ENCODE measurements at places on chromosomes 16 and 17.

DNA sequence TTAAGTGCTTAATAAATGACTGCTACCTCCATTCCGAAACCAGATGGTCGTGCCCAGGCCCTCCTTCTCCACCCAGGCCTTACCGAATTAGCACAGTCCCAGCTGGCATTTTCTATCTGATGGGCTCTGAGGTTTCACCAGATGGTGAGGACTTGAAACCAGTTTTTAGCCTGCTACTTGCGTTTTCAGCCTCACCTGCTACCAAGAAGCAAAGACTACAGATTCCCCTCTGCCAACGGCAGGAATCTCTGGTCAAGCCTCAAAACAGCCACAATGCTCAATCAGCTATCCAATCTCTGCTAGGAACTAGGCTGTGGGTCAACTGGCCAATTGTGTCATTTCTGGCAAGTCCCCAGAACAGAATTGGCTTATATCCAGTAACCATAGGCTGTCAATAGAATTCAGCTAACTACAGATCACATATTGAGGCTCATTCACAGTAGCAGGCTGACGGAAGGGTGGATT lies 11.7 kb downstream of the PECAM1 start:
- peak; percentile 87 for DNase-seq

DNA sequence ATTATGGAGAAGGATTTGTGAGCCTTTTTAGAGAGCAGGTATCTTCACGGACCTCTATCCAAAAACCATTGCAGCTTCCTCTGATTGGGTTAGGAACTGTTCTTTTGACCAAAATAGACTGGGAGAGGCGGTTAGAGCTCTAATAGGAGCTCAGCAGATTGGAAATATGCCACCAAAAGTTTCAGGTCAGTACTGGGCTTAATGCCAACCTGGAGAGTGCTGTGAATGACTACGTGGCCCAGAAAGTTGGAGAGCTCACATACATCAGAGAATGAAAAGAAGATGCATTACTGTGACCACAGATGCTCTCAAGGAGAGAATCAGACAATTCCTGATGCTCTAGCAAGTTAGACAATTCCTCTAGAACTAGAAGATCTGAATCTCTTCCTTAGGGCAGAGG lies 86.5 kb downstream of the ABCA8 start:
- DNase-seq, result no peak

DNA sequence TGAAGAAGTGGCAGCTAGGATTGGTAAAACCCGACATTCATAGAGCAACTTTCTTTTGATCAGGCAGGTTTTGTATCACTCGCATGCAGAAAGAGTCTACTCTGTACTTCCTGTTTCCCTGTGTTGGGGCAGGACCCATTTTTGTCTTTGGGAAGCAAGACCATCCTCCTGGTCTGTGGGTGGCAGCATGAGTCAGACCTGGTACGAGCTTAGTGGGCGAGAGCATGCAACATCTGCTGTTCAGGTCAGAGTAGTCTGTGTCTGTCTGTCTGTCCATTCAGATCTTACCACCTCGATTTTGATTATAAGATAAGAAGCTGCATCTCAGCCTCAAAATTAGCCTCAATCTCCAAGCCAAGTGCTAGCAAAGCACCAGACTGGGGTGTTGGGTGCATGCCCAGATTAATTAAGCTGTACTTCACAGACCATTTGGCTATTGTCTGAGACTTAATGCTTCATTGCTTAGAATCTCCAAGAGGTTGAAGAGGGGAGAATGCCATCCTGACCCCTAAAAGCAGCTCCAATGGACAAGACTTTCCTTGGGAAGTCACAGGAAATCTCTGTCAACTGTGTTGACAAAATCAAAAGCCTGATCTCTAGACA lies 110.9 kb downstream of the XYLT1 start:
- no peak for DNase-seq

DNA sequence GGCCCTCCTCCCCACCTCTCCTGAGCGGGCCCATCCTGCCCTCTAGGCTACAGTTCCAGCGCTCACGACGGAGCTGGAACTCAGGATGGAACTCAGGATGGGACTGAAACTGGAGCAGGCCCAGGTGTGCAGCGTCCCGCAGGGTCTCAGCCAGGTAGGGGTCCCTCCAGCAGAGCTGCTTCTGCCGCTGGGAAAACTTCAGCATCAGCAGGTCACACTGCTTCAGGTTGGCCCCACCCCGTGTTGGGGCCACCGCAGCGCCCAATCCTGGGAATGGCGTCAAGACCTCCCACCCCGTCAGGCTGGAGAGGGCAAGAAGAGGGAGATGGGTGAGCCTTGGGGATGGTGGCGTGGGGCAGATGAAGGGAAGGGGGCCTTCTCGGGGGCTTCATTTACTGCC lies 62.6 kb upstream of the TMEM97 start:
- no peak for DNase-seq

DNA sequence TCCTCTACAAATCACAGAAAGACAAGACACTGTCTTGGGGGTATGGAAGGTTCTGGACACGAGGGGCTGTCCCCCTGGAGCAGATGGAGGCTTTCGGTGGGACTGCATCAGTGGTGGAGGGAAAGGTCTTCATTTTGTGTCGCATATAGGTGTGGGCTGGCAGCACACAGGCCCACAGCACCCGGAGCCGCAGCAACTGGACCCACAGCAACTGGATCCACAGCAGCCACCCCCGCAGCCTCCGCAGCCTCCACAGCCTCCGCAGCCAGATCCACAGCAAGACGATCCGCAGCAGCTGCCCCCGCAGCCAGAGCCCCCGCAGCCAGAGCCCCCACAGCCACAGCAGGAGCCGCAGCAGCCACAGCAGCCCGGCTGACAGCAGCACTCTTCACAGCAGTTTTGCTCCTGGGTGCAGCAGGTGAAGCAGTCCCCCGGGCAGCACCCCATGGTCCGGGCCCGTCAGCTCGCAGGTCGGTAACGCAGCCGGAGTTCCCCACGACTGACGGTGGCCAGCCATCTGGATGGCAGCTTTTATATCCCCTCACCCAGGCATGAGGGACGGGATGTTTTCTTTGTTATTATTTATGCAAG lies at the start of gene KRTAP17-1:
Gene KRTAP17-1, minus strand, starts transcription at position 507 of the 591 bp plus-strand sequence. Its CDS starts 60 bp downstream, at position 447.
- DNase-seq, result no peak

DNA sequence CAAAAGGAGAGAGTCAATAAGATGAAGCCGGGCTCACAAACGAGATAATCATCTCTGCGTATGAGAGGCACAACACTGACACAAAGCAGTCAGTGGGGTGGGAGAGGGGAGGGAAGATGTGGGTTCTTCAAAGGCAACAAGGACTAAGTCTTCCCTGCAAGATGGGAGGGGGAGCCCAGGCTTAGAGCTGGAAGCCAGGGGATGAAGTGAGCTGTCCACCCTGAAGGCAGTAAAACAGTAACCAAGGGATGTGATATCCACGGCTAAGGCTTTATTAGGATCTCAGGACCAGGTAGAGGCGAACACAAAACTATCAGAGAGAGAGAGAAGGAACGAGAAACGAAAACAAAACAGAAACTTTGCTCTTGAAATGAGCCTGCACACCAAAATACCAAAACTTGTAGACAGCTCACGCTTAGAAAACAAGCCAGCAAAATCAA lies 115.9 kb downstream of the DYNLRB2 start:
- DNase-seq, result no peak

DNA sequence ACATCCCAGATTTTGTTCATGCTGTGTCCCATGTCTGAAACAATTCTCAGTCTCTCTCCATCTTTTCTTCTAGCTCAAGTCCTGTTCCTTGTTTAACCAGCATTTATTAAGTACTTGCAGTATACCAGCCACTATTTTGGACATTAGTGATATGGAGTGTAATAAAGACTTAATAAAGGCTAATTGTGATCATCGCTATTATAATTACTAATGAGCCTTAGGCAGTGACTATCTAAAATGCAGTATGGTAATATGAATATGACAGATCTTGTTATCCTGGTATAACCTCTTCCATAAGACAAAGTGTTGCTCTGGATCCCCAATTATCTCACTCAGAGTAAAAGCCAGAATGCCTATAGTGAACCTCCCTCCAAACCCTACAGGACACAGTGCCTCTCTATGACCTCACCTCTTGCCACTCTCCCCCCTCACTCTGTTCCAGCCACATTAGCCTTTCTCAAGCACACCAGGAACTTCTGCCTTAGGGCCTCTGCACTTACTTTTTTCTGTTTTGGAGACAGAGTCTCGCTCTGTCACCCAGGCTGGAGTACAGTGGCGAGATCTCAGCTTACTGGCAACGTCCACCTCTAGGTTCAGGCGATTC lies 1.8 kb upstream of the FLOT2 start:
- DNase-seq, result no peak

- DNase-seq, result no peak
Measured at GRCh38 chr17:35630530-35631148, 43.5 kb downstream of the AP2B1 start.

- no peak for DNase-seq
Measured at GRCh38 chr17:34203018-34203638, 52.0 kb upstream of the CCL2 start.

DNA sequence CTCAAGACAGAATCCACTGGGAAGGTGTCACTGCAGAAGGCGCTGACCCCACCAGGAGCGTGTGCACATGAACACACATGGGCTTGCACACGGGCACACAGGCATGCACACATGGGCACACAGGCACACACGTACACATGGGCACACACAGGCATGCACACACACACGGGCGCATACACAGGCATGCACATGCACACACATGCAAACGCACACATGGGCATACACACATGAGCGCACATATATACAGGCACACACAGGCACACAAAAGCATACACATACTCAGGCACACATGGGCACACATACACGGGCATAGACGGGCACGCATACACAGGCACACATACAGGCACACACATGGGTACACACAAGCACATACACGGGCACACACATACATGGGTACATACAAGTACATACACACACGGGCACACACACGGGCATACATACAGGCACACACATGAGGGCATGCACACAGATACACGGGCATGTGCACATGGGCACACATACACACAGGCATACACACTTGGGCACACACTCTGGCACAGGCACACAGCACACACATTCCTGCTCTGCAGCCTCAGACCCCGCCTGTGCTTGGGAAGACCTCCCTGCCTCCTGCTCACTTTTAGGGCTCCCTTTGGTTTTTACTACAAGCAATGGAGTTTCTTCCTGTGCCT lies 86.8 kb downstream of the ZNF778 start:
- DNase-seq, result no peak

GRCh38 chr16:75379339-75379738 lies 54.0 kb downstream of the CFDP1 start:
- DNase-seq, result no peak

DNA sequence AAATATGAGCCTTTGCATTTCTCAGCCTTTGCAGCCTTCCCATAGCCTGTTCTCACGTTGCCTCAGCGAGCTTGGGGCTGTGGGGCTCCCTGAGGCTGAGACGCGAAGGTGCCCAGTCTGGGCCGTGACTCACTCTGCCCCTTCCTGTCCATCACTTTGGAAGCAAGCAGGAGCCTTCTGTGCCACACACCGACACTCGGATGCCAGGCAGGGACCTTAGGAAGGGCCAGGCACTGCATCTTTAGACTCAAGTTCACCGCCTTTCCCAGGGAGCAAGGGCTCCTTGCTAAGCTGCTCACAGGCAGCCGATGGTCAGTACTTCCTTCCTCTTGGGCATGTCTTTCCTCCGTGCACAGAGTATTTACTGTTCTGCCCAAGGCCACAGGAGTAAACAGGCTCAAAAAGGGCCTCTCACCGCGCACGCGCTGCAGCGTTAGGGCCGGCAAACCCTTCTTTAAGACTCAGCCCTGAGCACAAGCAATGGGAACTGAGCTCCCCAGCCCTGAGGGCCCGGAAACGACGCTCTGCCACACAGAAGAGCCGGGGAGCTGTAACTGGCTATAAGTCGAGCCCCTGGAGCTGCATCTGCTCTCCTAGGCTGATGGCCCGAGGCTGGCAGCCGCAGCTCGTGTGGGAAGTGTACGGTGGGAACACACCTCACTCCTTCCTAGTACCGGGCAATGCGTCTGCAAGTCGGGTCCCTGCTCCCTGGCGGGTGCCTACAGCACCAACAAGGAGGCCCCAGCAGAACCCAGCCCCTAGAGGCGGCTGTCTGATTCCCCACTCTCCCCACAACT lies 7.2 kb downstream of the TIMM22 start:
- no peak for DNase-seq

DNA sequence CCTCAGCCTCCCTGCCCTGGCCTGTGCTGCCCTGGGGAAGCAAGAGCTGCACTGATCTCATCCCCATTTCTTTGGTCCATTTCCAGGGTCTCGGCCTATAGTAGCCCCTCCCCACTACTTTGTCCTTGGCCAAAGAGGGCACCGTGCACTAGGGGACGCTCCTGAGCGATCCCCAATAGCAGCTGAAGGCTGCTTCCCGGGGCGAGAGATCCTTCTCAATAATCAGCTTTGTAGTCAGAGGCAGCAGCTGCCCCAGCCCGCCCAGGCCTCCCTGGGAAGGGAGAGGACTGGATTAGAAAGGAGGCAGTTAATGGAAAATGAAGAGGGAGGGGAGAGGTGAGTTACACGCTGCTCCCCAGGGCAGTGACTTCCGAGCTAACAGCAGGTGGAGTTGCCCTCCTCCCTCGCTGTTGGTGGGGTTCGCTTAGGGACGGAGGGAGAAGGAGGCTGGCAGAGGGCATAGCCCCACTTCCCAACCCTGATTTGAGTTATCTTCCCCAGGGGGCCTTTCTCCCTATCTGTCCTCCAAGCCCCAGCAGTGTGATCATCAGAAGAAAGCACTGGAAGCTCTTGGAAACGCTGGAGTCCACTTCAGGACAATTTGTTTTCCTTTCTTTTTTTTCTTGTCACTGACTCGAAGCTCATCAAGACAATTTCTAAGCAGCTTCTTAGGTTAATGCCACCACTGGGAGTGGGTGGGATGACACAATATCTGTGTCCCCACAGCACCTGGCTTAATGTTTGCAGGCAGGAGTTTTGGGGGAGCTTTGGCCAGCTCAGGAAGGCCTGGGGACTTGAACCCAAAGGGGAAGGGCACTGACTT lies 2.6 kb downstream of the MXRA7 start:
- no peak for DNase-seq

DNA sequence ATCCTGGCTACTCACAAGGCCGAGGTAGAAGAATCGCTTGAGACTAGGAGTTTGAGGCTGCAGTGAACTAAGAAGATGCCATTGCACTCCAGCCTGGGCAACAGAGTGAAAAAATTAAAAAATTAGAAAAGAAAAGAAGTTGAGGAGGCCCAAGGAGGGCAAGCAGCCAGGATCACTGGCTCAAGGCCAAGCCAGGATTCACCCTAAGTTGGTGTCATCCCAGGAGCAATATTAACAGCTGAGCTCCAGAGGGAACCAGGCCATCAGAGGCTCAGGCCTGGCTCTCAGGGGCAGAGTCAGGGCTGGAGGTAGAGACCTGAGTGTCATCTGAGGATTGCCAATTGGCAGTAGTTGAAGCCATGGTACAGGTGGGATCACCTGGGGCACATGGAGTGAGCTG lies 20.7 kb downstream of the DRC3 start:
- no peak for DNase-seq

- peak; percentile 71 for DNase-seq
Measured at GRCh38 chr16:2035431-2036199, 8.9 kb downstream of the NHERF2 start.

GRCh38 chr17:37259030-37259735 lies 116.6 kb upstream of the C17orf78 start:
- no peak for DNase-seq

DNA sequence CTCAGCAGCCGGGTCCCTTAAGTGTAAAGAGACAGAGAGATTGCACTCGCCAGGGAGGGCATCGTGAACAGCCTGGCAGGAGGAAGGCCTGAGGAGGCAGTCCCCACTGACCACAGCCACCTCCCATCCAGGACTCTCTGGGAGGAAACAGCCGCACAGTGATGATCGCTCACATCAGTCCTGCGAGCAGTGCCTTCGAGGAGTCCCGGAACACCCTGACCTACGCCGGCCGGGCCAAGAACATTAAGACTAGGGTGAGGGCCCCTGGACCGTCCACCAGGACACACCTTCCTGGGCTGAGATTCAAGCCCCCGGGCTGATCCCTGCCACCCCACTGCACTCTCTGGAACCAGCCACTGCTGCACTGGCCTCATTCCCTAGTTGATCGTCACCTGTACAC lies 14.0 kb downstream of the BTBD17 start:
- no peak for DNase-seq
